ENCODE measurements at places on chromosomes 4 and X.

GRCh38 chr4:96874657-96875056, 1034.8 kb downstream of the PDHA2 start:
- DNase-seq, result no peak

- DNase-seq, result no peak
Measured at GRCh38 chr4:3807311-3807710, 41.1 kb downstream of the ADRA2C start.

DNA sequence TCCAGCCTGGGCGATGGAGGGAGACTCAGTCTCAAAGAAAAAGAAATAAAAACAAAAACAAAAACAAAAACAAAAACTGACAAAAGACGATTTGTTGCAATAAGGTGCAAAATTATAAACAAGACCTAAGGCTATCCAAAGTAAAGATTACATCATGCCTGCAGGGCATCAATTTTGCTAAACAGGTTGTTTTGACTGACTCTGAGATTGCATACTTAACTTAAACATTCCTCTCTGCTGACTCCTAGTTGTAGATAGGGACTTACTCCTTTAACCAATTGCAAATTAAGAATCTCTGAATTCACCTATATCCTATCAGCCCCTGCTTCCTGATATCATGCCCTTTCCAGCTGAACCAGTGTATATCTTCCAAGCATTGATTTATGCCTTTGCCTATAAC, 2687.3 kb downstream of the PCDH7 start:
- DNase-seq, result no peak

- DNase-seq, result no peak
Measured at GRCh38 chrX:134251241-134251640, 14.3 kb downstream of the CCDC160 start.

DNA sequence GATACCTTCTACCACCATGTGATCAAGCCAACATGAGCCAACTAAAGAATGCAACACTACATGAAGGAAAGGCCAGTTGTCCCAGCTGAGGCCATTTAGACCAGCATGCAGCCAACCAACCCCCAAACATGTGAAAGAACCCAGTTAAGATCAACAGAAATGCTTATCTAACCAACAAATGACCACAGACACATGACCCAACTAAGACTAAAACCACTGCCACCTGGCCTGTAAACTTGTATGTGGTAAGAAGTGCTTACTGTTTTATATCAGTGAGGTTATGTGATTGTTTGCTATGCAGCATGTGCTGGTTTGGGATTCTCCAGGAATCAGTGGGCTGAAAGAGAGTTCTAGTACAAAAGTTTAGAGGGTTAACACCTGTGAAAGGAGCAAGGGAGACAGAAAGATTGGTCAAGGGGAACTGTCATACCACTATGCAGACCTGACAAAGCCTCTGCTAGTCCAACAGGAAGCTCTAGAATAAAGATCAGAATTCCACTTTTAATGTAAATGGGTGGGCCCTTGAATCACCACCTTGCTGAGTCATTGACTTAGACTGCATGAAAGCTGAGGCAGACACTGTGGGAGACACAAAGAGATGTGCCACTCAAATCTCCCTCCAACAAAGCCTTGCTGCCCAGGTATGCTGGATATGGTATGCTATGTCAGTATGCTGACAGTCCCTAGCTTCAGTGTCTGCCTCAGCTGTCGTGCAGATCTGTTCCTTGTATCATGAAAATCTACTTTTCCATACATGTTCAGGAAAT, 6.1 kb upstream of the SH3D19 start:
- DNase-seq, result peak; percentile 49

GRCh38 chr4:43277003-43277402, 384.5 kb downstream of the GRXCR1 start:
- peak; percentile 70 for DNase-seq

DNA sequence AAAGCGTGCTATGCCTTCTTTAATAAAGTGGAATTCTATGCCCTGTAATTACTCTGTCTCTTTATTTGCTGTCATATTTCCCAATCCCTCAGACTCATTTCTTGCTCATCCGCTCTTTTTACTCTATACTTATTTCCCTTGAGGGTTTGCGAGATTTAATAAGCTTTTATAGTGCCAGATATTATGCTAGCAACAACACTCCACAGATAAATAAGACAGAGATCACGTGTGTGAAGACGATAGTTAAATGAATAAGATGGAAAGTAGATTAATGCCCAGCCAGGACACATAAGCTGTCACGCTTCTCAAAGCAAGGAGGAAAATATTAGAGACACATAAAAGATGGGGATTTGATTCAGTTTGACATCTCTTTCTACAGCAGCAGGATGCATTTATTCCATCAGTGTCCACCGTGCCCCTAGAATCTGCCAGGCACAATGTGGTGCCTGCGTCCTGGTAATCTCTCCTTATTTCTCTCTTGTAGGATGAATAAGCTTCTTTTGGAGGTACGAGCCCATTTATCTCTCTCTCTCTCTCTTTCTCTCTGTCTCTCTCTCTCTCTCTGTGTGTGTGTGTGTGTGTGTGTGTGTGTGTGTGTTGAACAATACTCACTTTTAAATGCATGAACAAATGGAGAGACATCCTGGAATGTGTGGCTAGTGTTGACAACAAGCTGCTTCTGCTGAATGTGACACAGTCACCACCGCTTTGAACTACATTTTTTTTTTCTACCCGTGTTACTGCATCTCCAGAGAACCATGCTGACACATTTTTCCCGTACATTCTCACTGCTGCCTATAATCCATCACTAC, 48.2 kb downstream of the TMEM156 start:
- peak; percentile 84 for DNase-seq

DNA sequence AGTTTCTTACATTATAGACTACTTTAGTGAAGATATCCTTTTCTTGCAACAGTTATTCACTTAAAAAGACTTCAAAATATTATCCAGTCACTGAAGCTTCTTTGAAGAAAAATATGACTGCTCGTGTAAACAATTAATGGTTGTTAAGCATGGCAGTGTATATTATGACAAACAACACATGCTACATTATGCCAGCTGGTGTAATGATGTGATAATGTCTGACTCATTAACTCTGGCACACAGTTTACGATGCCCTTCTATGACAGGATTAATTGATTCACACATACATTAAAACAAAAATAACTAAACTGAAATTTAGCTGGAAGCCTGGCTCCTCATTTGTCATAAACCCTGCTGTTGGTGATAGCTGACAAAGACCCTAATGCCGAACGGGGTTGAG, 22.4 kb downstream of the GK2 start:
- no peak for DNase-seq

- DNase-seq, result no peak
Measured at GRCh38 chrX:106932960-106933537, 12.8 kb downstream of the CLDN2 start.

DNA sequence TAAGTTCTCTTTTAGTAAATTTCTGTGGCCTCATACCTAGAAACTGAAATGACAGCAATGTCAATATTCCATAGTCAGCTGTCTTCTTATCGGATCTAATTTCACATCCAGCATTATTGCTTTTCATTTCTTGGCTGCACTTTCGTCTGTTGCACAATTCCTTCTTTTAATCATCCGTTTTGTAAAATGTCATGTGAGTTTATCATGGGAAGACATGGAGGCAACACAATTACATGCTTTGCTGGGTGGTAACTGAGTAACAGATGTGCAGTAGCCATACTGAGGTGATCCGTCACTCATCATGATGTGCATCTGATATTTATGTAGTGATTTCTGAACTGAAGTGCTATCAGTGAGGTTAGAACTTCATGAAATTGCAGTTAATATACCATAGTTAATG, 68.3 kb upstream of the SLC7A11 start:
- peak; percentile 44 for DNase-seq

GRCh38 chrX:9429767-9430166, 35.1 kb upstream of the TBL1X start:
- DNase-seq, result no peak

GRCh38 chr4:185880571-185880970, 68.6 kb upstream of the SORBS2 start:
- no peak for DNase-seq

- DNase-seq, result peak; percentile 28
Measured at GRCh38 chr4:111449657-111450056, 695.6 kb upstream of the FAM241A start.

DNA sequence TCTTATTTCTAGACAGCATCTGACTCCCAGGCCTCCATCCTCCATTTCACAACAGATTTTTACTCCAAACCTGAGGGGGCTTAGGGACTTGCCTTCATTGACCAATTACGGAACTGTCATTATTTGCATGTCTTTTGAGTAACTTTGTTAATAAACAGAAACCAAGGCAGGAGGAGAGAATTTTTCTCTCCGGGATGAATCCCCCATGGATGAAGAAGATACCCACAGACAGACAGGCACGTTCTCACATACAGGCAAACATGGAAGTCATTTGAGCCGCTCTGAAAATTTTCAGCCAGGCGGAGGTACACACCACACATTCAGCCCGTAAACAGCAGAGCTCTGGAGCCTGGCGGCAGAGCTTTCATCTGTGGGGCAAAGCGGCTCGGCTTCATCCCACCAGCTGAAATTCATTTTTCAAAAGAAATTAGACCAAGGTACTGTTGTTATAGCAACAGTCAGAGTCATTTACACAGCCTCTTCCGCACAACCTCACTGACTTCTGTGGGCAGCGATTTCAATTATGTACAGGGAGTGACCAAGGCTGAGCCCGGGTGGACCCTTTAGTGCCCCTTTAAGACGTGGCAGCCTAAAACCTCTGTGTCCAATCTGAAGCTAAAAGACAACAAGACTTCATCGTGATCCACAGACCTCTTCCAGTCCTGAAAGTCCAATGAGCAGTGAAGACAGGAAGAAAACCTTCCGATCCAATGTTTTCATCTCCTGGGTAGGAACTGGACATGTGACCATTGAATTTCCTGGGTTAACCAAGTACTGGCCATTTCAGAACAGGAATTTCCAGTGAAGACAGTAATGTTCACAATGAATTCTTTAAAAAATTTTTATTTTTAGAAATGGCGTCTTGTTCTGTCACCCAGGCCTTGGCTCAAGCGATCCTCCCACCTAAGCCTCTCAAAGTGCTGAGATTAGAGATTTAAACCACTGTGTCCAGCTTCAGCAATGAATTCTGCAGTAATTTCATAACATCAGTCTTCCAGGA, 237.0 kb downstream of the MGST2 start:
- DNase-seq, result no peak

GRCh38 chrX:18179446-18179845, 41.2 kb downstream of the BEND2 start:
- DNase-seq, result no peak

DNA sequence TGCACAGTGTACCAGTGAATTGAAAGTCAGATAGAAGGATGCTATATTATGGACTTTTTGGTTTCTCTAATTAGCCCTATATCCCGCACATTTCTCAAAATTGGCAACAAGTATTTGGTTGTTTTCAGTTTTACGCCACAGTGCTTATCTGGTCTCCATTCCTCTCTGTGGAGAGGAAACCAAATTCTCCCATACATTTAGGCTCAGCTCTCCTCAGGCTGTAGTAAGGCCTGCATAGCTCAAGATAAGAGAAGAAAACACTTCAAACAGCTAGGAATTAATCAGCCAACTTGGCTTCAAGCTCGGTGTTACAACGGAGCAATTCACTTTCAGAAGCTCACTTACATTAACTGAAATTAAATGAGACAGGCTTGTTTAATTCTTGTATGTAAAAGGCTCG, 263.2 kb downstream of the PDHA2 start:
- no peak for DNase-seq

DNA sequence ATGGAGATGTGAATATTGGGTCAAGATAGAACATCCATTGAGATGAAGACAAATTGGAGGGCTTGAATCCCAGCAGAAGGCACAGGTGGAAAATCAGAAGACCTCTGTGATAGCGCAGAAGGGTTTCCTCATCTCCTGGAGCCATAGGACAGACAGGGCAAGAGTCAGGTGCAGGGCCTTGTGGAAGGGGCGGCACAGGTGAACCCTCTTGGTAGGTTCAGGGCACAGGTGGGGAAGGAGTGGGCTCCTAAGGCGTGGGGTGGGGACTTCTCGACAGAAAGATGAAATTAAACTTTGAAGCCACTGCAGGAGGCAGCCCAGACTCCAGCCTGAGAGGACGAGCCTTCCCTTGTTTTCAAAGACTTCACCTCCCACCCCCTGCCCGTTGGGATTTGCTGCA, 9.3 kb upstream of the RGS12 start:
- DNase-seq, result no peak

DNA sequence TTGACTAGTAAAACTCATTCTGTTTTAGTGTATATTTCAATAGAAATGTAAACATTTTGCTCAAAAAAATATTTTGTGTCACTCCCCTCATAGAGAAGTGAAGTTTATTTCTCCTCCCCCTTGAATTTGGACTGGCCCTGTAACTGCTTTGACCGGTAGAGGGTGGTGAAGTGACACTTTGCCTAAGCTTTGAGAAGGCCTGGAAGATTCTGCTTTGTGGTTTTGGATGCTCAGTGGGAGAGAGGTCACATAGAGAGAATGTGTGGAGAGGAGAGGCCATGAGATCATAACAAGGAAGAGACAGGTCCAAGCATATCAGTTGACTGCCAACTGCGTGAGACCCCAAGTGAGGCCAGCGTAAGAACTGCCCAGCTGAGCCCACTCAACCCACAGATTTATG, 19.1 kb upstream of the ARX start:
- DNase-seq, result no peak

GRCh38 chrX:1894026-1894294, 279.1 kb downstream of the ASMT start:
- DNase-seq, result no peak

DNA sequence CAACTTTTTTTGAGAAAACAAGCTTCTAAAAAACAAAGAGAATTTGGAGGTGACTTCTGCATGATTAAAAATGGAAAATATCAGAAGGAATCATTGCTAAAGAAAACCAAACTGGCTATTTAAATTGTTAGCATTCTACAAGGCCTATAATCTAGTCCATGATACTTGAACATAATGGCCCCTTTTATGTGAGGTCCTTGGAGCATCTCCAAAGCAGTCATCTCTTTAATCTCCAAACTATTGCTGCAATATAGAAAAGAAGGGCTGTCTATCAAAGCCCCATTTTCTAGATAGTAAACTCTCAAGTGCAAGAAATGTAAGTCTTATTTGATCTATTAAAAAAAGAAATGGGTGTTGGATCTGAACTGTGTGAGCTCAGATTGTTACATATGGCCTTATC, 615.1 kb downstream of the CENPC start:
- DNase-seq, result no peak

- no peak for DNase-seq
Measured at GRCh38 chr4:152165846-152166245, 370.0 kb downstream of the FBXW7 start.

DNA sequence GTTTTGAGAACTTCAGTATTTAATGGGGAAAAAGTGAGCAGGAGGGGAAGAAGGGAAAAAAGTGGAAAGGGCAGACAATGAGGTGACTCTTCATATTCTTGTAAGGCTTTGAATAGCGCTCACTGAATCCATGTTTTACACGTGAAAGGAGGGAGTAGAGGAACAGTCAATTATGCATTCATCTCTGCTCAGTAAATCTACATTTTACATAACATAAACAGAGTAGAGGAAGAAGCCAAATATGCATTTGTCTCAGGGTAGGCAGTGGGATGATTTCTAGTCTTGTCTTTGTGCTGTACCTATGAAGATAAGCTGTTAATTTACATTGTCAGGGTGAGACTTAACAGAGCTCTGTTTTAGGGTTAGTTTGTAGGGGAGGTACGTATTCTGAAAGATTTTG, 19.4 kb upstream of the ELF2 start:
- DNase-seq, result no peak
